ENCODE measurements at places on chromosomes 4 and X.

- DNase-seq = no peak
These were observed 170.1 kb downstream of the AFAP1 start for GRCh38 chr4:7769396-7770223.

- no peak for DNase-seq
These were observed 54.9 kb downstream of the SLC9A7 start for GRCh38 chrX:46703980-46704379.

GRCh38 chr4:56981795-56982201 is 3.1 kb downstream of the POLR2B start:
- no peak for DNase-seq

- no peak for DNase-seq
These were observed 1067.5 kb downstream of the PCDH7 start for GRCh38 chr4:31787701-31788100.

- DNase-seq = no peak
These were observed 62.4 kb downstream of the C4orf50 start for GRCh38 chr4:5955856-5956255.

DNA sequence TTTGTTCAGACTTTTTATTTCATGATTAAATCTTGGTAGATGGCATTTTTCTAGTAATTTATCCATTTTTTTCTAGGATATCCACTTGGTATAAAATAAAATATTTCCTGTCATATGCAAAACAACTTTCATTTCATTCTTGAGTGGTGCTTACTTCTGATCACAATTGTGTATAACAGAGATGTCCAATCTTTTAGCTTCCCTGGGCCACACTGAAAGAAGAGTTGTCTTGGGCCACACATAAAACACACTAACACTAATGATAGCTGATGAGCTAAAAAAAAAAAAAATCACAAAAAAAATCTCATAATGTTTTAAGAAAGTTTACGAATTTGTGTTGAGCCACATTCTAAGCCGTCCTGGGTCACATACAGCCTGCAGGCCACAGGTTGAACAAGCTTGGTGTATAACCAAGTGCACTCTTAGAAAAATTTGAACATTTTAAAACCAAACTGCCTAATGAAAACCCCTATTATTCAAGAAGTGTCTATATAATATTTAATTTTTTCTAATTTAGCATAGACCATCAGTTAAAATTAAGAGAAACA is 41.3 kb upstream of the SPP1 start:
- no peak for DNase-seq

Measured in NCI-H2081 (cell line).